Prostate gland (tissue), 2 donors: ENCODE measurements at places on chromosomes 7 and 10.

DNA sequence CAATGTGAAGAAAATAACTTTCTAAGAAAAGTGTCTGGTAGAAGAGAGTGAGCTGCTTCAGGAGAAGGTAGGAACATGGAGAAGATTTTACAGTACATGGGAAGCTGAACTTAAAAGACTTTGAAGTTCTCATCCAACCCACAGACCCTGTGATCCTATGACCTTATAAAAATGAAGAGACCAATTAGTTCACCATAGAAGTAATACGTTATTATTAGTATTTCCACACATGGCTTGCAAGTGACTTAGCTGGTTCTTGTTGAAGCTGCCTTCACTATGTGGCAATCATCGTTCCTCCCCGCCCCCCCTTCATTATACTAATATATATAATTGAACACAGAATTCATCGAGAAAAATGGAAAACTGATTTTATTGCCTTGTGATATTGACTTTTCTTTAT lies 129.1 kb downstream of the SND1 start:
- no peaks in the 10 kb centered on the region for H3K27me3 ChIP-seq
- H3K27ac ChIP-seq = no peak overlapping the region
- H3K4me3 ChIP-seq = no peak overlapping the region
- no peak for DNase-seq

- H3K4me1 ChIP-seq = no peaks in the 10 kb centered on the region
- H3K36me3 ChIP-seq = no peaks in the 10 kb centered on the region
- no peaks in the 10 kb centered on the region for H3K27me3 ChIP-seq
- no peak for DNase-seq
- H3K27ac ChIP-seq = no peak overlapping the region
These were observed 28.4 kb downstream of the UBE2D4 start for GRCh38 chr7:43954524-43955228.

GRCh38 chr10:31152421-31153135 lies 120.9 kb upstream of the ZNF438 start:
- no peaks in the 10 kb centered on the region for H3K27me3 ChIP-seq
- no peaks in the 10 kb centered on the region for H3K36me3 ChIP-seq
- H3K27ac ChIP-seq = no peak overlapping the region
- H3K4me3 ChIP-seq = no peak overlapping the region

DNA sequence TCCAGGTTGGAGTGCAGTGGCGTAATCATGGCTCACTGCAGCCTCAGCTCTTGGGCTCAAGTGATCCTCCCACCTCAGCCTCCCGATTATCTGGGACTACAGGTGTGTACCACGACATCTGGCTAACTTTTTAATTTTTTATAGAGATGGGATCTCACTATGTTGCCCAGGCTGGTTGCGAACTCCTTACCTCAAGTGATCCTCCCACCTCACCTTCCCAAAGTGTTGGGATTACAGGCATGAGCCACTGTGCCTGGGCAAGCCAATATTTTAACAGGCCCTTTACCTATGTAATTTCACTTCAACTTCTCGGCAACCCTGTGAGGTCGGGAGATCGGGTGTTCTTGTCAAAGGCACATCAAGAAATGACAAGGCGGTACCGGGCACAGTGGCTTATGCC lies 146.3 kb downstream of the CUX1 start:
- no peak for DNase-seq
- no peaks in the 10 kb centered on the region for H3K27me3 ChIP-seq
- no peaks in the 10 kb centered on the region for H3K4me1 ChIP-seq
- H3K36me3 ChIP-seq = no peaks in the 10 kb centered on the region
- H3K4me3 ChIP-seq = no peak overlapping the region
- H3K27ac ChIP-seq = no peak overlapping the region

GRCh38 chr10:121681997-121682687 lies 83.9 kb upstream of the FGFR2 start:
- peak overlapping the region; percentile 36 for H3K27ac ChIP-seq
- no peak overlapping the region for H3K4me3 ChIP-seq
- no peaks in the 10 kb centered on the region for H3K4me1 ChIP-seq

GRCh38 chr7:16431646-16432424 lies 10.5 kb upstream of the CRPPA start:
- no peak overlapping the region for H3K4me3 ChIP-seq
- no peaks in the 10 kb centered on the region for H3K36me3 ChIP-seq
- no peaks in the 10 kb centered on the region for H3K27me3 ChIP-seq
- DNase-seq = peak; percentile 15

DNA sequence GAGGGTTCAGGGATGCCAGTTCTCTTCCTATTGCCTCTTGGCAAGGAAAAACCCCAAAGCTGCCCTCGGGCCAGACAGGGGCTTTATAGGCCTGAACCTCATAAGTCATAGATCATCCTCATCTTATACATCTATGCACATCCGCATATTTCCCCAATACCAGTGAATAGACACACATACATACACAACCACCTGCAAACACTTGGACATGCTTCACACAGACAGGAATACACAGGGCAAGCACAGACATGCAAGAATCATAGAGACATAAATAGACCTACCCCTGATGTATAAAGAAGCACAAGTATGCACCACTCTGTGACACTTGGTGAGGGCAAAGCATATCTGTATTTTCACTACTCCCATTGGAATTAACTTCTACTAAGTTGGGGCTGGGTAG lies 30.7 kb downstream of the MBL2 start:
- H3K27ac ChIP-seq = no peak overlapping the region
- H3K36me3 ChIP-seq = no peaks in the 10 kb centered on the region
- no peaks in the 10 kb centered on the region for H3K27me3 ChIP-seq
- no peak overlapping the region for H3K4me3 ChIP-seq
- no peaks in the 10 kb centered on the region for H3K4me1 ChIP-seq
- DNase-seq = no peak

DNA sequence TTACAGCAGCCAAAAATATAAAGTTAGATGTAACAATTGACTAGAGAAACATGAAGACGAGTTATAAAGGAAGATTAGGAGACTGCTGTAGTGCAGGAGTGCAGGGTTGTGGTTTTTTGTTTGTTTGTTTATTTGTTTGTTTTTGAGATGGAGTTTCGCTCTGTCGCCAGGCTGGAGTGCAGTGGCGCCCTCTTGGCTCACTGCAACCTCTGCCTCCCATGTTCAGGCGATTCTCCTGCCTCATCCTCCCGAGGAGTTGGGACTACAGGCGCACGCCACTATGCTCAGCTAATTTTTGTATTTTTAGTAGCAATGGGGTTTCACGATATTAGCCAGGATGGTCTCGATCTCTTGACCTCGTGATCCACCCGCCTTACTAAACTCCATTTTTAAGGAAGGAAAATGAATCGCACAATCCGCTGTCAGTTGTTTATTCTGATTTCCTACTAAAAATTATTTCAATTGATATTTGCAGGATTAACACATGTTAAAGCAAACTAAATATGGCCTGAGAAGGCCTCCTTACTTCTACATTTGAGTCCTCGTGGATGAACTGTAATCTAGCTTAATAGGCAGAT lies 233.3 kb downstream of the NSUN6 start:
- H3K27ac ChIP-seq = no peak overlapping the region
- no peaks in the 10 kb centered on the region for H3K27me3 ChIP-seq
- H3K36me3 ChIP-seq = no peaks in the 10 kb centered on the region
- no peak for DNase-seq

- H3K27me3 ChIP-seq = no peaks in the 10 kb centered on the region
- no peak overlapping the region for H3K4me3 ChIP-seq
- no peaks in the 10 kb centered on the region for H3K36me3 ChIP-seq
- DNase-seq = no peak
- H3K27ac ChIP-seq = no peak overlapping the region
- H3K4me1 ChIP-seq = no peaks in the 10 kb centered on the region
These were observed 299.1 kb downstream of the PLXNA4 start for GRCh38 chr7:132276976-132277725.

GRCh38 chr7:12683678-12684585 lies 3.5 kb upstream of the ARL4A start:
- H3K36me3 ChIP-seq = no peaks in the 10 kb centered on the region
- H3K4me1 ChIP-seq = no peaks in the 10 kb centered on the region
- no peak for DNase-seq

DNA sequence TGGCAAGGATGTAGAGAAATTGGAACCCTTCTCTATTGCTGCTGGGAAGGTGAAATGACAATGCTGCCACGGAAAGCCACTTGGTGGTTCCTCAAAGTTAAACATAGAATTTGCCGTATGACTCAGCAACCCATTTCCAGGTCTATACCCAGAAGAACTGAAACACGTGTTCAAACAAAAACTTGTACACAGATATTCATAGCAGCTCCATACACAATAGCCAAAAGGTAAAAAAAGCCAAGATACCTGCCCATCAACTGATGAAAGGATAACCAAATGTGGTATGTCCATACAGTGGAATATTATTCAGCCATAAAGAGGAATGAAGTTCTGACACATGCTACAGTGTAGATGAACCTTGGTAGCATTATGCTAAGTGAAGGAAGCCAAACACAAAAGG lies 39.1 kb downstream of the LHPP start:
- no peaks in the 10 kb centered on the region for H3K27me3 ChIP-seq
- no peaks in the 10 kb centered on the region for H3K4me1 ChIP-seq
- H3K27ac ChIP-seq = no peak overlapping the region
- no peak for DNase-seq

DNA sequence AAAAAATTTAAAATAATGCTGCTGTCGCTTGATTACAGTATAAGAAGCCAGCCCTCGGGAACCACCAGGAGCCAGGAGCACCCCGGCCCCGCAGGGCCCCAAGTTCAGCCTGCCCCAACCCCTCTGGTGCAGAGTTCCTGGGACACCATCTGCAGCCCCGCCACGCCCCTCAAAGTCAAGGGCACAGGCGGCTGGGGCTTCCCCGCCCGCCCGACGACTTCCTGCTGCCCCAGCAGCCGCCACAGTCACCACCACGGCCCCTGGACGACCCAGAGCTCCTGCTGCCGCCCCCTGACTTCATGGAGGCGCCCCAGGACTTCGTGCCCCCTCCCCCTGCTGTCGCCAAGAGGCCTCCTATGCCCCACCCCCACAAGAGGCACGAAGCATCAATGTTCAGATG lies 103.6 kb upstream of the PDSS1 start:
- no peak overlapping the region for H3K27ac ChIP-seq
- DNase-seq = no peak
- no peaks in the 10 kb centered on the region for H3K27me3 ChIP-seq
- H3K4me1 ChIP-seq = no peaks in the 10 kb centered on the region

GRCh38 chr7:6166443-6166891 lies 106.0 kb downstream of the CYTH3 start:
- no peak overlapping the region for H3K27ac ChIP-seq
- H3K27me3 ChIP-seq = no peaks in the 10 kb centered on the region
- H3K4me3 ChIP-seq = no peak overlapping the region
- H3K36me3 ChIP-seq = no peaks in the 10 kb centered on the region
- DNase-seq = no peak

- peaks cover 10% of the 10 kb centered on the region for H3K4me1 ChIP-seq
- no peaks in the 10 kb centered on the region for H3K36me3 ChIP-seq
- no peak for DNase-seq
- H3K27ac ChIP-seq = no peak overlapping the region
These were observed 40.5 kb downstream of the AMZ1 start for GRCh38 chr7:2728316-2729030.

- no peaks in the 10 kb centered on the region for H3K27me3 ChIP-seq
- no peak overlapping the region for H3K27ac ChIP-seq
- no peak for DNase-seq
These were observed 71.5 kb downstream of the RHOBTB1 start for GRCh38 chr10:60872451-60872850.

GRCh38 chr7:96887426-96887825 lies 117.9 kb upstream of the DLX6 start:
- DNase-seq = no peak
- no peaks in the 10 kb centered on the region for H3K36me3 ChIP-seq
- no peaks in the 10 kb centered on the region for H3K27me3 ChIP-seq
- no peak overlapping the region for H3K4me3 ChIP-seq
- no peak overlapping the region for H3K27ac ChIP-seq
- no peaks in the 10 kb centered on the region for H3K4me1 ChIP-seq

GRCh38 chr7:44547536-44548231 lies 6.6 kb upstream of the NPC1L1 start:
- H3K27me3 ChIP-seq = no peaks in the 10 kb centered on the region
- no peaks in the 10 kb centered on the region for H3K36me3 ChIP-seq

DNA sequence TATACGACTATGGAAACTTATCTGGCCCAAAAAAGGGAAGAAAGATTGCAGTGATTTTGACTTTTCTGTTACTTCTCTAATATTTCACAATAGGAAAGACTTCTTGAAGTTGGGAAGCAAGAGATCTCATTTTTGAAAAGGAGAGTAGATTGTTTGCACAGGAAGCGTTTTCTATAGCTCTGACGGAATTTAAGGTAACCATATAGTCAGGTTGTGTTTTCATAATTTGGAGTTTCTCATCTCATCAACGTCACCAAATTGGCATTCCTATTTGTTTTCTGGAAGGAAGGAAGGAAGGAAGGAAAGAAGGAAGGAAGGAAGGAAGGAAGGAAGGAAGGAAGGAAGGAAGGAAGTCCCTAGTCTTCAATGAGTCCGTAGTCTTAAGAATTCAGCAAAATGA lies 732.0 kb downstream of the XPNPEP1 start:
- H3K36me3 ChIP-seq = no peaks in the 10 kb centered on the region
- H3K4me3 ChIP-seq = no peak overlapping the region
- no peak overlapping the region for H3K27ac ChIP-seq

GRCh38 chr7:90988996-90989765 lies 275.1 kb upstream of the FZD1 start:
- no peaks in the 10 kb centered on the region for H3K27me3 ChIP-seq
- no peak overlapping the region for H3K27ac ChIP-seq
- H3K4me3 ChIP-seq = no peak overlapping the region

DNA sequence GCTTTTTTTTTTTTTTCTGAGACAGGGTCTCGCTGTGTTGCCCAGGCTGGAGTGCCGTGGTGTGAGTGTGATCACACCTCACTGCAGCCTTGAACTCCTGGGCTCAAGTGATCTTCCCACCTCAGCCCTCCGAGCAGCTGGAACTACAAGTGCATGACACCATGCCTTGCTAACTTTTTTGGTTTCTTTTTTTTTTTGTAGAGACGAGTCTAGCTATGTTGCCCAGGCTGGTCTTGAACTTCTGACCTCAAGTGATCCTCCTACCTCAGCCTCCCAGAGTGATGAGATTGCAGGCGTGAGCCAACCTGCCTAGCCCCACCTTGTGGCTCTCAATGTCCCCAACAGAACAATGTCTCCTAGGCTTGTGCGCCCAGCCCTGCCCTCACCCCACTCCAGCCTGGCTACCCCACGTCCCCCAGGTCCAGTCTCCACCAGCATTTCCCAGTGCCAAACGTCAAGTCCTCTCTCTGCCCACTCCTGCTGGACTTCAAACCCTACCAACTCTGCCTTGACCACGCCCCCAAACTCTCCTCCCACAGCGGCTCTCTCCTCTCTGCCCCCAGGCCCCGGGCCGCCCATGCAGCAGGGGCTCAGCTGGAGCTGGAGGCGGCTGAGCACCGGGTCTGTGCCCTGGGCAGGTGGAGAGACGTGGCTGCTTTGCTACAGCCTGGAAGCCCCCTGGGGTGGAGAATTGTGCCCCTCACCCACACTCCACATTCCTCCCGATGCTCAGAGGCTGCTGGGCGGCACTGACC lies 18.9 kb downstream of the BHLHA15 start:
- no peaks in the 10 kb centered on the region for H3K36me3 ChIP-seq
- H3K4me3 ChIP-seq = no peak overlapping the region
- no peaks in the 10 kb centered on the region for H3K27me3 ChIP-seq
- DNase-seq = no peak
- peaks cover 6% of the 10 kb centered on the region for H3K4me1 ChIP-seq
